NCI-H2081 (cell line): ENCODE measurements at places on chromosomes 12 and 14.

DNA sequence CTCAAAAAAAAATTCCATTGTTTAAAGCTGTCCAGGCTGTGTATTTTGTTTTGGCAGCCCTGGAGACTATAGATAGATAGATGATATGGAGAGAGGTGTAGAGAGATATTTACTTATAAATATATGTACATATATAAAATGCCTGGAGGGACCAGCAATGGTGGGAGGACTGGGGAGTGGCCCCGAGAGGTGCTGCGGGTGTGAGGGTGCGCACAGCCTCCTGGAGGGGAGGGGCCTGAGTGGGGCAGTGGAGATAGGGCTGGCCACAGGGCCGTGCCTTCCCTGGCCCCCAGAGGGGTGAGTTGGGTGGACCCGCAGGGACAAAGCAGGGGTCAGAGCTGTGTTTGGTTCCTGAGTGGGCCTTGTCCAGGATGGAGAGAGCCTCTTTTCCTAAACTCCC lies 6.5 kb downstream of the ADSS1 start:
- DNase-seq: no peak

DNA sequence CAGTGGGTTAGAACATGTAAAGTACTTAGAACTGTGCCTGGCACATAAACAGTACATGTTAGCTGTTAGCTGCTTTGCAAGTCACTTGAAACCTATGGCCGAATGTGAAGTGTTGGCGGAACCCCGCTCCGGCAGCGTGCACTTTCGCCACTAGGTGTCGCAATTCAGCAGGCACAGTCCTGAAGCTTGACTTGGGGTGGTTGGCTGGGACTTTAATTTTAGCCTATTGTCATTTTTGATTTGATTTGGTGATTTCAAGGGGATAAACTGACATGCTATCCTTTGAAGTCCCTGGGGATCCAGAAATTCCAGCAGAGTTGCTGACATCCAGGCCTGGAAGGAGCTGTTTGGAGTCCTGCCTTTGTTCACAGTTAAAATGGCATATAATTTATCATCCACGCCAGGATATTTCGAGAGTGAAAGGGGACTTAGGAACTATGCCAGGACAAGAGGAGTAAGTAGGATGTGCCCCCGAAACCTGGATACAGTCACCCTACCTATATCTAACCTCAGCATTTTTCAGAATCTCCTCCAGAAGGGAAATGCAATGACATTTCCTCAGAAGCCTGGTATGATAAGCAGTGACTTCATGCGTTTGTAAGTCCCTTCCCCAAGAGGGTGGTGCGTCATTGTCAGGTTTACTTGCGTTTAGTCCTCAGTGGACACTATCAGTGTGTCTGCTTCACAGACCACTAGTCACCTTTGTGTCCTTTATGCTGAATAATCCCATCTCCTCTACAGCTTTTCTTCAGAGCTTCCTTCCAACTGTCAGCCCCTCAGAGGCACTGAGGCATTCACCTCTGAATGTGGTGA lies 3.5 kb upstream of the TSPAN9 start:
- peak; percentile 30 for DNase-seq

GRCh38 chr14:103028161-103028767 lies 29.1 kb downstream of the CDC42BPB start:
- no peak for DNase-seq

GRCh38 chr12:53735556-53735955 lies 8.3 kb upstream of the CALCOCO1 start:
- no peak for DNase-seq

DNA sequence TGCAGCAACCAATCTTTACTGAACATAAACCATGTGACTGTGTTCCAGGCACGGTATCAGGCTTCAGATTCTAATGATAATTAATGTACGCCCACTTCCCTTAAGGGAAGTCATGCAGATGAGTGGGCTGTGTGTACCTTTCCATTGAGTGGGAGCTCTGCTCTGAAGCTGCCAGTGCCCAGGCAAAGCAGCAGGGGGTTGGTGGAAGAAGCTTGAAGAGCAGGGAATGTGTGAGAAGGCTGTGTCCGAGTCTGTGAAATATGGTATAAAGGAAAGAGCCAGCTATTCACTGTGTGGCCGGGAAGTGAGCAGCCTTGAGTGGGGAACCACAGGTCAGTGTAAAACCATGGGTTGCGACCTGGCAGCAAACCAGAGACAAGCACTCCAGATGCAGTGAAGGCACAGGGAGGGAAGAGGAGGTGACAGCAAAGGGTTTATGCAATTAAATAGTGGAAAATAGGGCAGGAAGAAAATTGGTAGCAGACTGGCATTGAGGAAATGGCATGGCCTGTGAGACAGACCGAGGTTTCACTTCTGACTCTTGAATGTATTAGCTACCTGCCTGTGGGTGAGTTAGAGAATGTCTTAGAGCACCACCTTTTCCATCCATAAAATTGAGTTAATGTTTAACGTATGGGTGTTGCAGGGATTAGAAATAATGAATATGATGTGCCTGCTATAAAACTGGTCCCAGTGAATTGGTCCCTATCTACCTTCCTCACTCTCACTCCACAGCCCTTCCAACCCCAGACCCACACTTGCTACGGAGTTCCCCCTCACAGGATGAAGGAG lies 116.4 kb downstream of the NTF3 start:
- DNase-seq: no peak

DNA sequence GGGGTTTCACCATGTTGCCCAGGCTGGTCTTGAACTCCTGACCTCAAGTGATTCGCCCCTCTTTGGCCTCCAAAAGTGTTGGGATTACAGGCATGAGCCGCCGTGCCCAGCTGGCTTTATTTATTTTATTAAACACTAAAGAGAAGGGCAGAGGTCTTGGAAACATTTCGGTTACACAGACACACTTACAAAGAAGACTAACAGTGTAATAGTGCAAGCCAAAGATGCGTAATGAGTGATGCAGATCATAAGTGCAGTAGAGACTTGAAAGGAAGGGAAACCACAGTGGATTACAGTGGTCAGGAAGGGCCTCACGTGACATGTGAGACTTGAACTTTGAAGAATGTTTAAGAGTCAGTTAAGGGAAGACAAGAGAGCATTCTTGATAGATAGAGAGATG lies 33.9 kb upstream of the CDK17 start:
- DNase-seq: no peak

DNA sequence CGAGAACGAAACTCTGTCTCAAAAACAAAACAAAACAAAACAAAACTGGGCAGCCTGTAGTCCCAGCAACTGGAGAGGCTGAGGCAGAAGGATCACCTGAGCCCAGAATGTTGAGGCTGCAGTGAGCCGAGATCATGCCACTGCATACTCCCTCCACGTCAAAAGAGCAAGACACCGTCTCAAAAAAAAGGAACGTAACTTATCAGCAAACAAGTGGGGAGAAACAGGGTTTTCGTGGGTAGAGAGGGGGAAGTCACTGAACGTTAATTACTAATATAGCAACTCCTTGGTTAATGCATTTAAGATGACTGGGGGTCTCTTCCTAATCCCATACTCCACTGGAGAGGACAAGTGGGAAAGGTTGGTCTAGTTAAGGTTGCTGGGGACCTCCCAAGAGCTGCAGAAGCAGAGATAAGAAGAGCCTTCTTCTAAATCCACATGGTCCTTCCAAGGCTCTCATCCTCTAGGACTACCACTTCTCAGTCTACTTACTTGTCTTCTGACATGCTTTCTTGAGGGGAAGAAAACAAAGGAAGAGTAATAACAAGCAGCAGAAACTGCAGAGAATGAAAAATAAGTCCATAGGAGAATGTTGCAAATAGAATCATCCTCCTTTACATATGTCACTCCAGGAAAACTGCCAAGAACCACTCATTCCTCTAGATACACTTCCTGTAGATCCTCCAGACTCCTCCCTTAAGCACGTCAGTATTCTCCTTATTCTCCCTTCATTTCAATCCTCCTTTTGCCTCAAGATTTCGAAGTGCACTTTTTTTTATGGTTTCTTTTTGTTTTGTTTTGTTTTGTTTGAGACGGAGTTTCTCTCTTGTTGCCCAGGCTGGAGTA lies 5.8 kb downstream of the NUMB start:
- no peak for DNase-seq

DNA sequence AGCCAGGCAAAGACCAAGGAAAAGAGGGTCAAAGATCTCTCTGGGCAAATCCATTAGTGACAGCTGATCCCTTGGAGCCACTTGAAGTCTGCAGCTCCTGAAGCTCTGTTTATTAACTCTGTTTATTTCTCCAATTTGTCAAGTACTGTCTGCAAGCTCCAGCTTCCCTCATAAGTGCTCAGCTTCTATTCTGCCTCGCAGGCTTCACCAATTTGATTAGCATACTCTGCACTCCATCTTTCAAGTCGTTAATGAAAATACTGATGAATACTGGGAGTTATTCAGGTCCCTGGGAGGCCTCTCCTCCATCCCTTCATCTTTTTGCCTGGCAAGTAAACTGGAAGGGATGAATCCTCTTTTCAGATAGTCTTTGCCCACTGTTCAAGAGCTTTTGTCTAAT lies 54.3 kb downstream of the TTC9 start:
- DNase-seq: no peak

DNA sequence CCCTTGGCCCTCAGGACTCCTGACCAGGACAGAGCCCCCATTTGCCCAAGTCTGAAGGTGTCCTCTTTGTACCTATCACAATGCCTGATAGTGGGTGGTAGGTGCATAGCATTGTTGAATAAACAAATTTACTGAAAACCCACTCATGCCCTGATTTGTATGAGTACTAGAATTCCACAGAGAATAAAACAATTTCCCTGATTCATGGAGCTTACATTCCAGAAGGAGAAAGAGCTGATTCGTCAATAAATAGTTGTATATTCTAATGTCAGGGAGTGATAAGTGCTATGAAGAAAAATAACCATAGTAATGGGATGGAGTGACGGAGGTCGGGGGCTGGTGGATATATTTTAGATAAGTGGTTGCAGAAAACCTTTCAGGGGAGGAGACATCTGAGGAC lies 117.0 kb downstream of the SRGAP1 start:
- DNase-seq: no peak

GRCh38 chr12:88921890-88922532 lies 341.7 kb upstream of the KITLG start:
- no peak for DNase-seq

GRCh38 chr12:88958946-88959345 lies 378.7 kb upstream of the KITLG start:
- DNase-seq: peak; percentile 83

DNA sequence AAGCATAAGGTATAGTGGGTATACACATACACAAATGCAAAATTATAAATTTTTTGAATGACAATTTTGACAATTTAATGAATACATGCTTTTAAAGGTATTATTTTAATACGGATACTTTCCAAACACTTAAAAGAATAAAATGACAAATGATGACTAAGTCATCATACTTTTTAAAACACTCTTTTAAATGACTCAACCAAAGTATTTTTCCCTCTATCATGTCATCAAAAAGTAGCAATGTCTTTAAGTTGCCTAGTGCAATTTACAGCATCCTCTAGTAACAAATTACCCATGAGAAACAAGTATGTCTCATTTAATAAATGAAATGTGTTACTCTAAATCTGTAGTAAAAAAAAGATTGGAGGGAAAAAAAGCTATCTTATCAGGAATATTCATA lies 73.3 kb downstream of the RPS6KA5 start:
- no peak for DNase-seq

GRCh38 chr12:116852303-116852702 lies 28.9 kb downstream of the HRK start:
- no peak for DNase-seq

GRCh38 chr14:23881282-23881681 lies 72.3 kb upstream of the DHRS4 start:
- DNase-seq: no peak

GRCh38 chr12:50042693-50043092 lies 14.7 kb upstream of the ASIC1 start:
- no peak for DNase-seq
